ENCODE measurements at places on chromosomes 13 and 19. TPM values are rescaled to one million over a fixed set of nuclear protein-coding genes. Genes with fewer than 3 reads are reported as not detected.

The COX7A1 gene
- not detected for total RNA-seq

The CHST8 gene
- total RNA-seq: not detected

The CD70 gene
- 55.4 TPM for total RNA-seq

The PNMA8B gene
- not detected for total RNA-seq

The CBLC gene
- not detected for total RNA-seq

The NALCN gene
- total RNA-seq: not detected

The BLOC1S3 gene
- total RNA-seq: 10.5 TPM

The SLAIN1 gene
- total RNA-seq: 43.3 TPM

The ZNF43 gene
- 29.9 TPM for total RNA-seq

The ADM5 gene
- total RNA-seq: 6.9 TPM

The DCT gene
- total RNA-seq: not detected

The RAB3A gene
- 11.0 TPM for total RNA-seq

The PROZ gene
- total RNA-seq: not detected

The ZNF582 gene
- total RNA-seq: 1.3 TPM

The ZNF738 gene
- 11.7 TPM for total RNA-seq

The ERICH4 gene
- not detected for total RNA-seq

The LILRB2 gene
- total RNA-seq: not detected

The ATXN8OS gene
- not detected for total RNA-seq

The ZNF154 gene
- 4.7 TPM for total RNA-seq

The SLC8A2 gene
- not detected for total RNA-seq

The CLEC17A gene
- total RNA-seq: not detected

The SERPINE3 gene
- not detected for total RNA-seq

The GPR32 gene
- not detected for total RNA-seq

The OR4F17 gene
- total RNA-seq: not detected

The DPY19L3 gene
- 11.9 TPM for total RNA-seq

The RFPL4AL1 gene
- total RNA-seq: not detected

All from activated T-helper 1 cell treated with anti-CD3 and anti-CD28 coated beads, Interleukin-12 subunit alpha, Interleukin-12 subunit beta, Interleukin-2, Interleukin-4 antibody, amounts not matched to agents 30 ng/mL and 10 ng/mL and 1 ng/mL, durations not matched to agents 14 hours and 24 hours and 36 hours (primary cell).